ENCODE measurements at places on chromosomes 6 and 20.

- DNase-seq = no peak
Observed at GRCh38 chr6:34331371-34332050, 61.0 kb downstream of the NUDT3 start.

GRCh38 chr6:1479601-1480221 lies 90.3 kb downstream of the FOXF2 start:
- DNase-seq = no peak

- no peak for DNase-seq
Observed at GRCh38 chr6:53433261-53433950, 84.7 kb upstream of the ELOVL5 start.

GRCh38 chr6:51542475-51542874 lies 544.9 kb downstream of the PKHD1 start:
- DNase-seq = no peak

GRCh38 chr6:15343490-15344191 lies 97.8 kb downstream of the JARID2 start:
- no peak for DNase-seq

GRCh38 chr6:44234101-44235025 lies 11.0 kb downstream of the SLC29A1 start:
- peak; percentile 94 for DNase-seq

DNA sequence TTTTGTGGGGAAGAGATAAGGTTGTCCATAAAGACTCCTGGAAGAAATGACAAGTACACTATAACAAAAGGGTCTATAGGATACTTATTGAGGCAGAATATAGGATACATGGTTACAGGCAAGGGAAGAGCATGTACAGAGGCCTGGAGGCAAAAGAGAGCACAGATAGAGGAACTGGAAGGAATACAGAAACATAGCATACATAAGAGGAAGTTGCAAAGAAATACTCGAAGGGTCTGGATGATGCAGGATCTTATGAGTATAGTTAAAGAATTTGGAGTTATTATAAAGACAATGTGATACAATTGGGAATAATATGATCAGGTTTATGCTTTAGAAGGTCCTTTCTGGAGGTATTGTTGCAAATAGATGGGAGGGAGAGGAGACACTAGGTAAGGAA lies 592.7 kb upstream of the POU3F2 start:
- DNase-seq = no peak

- DNase-seq = no peak
Observed at GRCh38 chr20:60587986-60588385, 629.8 kb downstream of the CDH26 start.

- DNase-seq = no peak
Observed at GRCh38 chr20:59800309-59800708, 133.1 kb downstream of the SYCP2 start.

GRCh38 chr6:93266116-93266817 lies 153.1 kb downstream of the EPHA7 start:
- DNase-seq = no peak

- DNase-seq = no peak
Observed at GRCh38 chr20:57193094-57193493, 73.3 kb downstream of the BMP7 start.

DNA sequence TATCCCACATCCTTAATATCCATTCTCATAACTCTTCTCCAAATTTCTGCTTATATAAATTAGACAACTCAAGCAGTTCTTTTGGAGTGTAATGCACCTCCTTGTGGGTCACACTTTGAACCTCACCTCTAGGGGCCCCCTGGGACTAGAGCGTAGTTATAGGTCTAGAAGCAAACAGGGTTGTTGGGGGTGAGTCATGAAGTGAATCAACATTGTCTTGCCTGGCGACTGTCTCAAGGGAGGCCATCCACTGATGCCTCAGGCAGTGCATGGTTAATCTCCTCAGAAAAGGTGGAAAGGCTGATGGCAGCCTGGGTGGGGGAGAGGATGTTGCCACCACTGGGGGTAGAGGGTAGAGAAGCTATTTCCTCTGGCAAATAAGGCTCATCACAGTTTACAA lies 129.1 kb downstream of the TNFRSF21 start:
- DNase-seq = peak; percentile 94

- no peak for DNase-seq
Observed at GRCh38 chr6:26064619-26065257, 22.5 kb upstream of the HFE start.

- no peak for DNase-seq
Observed at GRCh38 chr6:113363048-113363798, 493.9 kb upstream of the MARCKS start.
